ENCODE measurements at places on chromosomes 2 and 18.

DNA sequence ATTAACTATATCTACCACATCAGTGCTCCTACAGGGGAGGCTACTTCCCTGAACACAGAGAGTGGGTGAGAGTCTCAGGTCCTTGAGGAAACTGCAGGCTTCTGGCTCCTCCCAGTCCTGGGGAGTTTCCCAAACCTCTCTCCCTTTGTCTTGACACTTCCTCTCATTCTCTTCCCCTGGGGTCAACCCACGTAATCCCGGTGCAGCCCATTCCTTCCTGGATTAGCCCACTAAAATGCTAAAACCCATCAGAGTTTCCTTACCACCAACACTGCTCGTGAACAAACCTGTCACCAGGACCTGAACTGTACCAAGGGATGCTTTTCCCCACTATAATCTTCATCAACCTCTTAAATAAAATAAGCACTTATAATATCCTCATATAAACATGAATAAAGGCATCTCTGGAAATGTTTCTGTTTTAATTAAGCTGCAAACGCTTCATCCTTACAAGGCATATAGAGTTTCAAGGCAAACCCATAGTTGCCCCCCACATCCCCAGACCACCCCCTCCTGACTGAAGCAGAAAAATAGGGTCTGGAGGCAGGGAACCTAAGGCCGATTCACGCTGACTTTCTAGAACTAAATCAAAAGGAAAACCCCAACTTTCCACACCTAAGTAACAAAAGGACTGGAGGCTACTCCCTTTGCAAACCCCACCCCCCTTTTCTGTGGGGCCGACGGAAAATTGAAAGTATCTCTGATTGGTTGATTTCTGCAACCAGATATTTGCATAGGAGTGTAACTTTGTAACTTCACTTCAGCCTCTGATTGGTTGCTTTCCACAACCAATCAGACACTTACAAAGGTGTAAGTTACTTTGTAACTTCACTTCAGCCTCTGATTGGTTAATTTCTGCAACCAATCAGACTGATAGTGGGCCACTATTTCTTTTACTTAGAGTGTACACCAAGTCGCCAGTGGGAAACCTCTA lies 19.0 kb downstream of the TMSB10 start:
- peak; percentile 82 for DNase-seq

GRCh38 chr18:23277399-23277798 lies 142.1 kb downstream of the CABLES1 start:
- DNase-seq, result no peak

DNA sequence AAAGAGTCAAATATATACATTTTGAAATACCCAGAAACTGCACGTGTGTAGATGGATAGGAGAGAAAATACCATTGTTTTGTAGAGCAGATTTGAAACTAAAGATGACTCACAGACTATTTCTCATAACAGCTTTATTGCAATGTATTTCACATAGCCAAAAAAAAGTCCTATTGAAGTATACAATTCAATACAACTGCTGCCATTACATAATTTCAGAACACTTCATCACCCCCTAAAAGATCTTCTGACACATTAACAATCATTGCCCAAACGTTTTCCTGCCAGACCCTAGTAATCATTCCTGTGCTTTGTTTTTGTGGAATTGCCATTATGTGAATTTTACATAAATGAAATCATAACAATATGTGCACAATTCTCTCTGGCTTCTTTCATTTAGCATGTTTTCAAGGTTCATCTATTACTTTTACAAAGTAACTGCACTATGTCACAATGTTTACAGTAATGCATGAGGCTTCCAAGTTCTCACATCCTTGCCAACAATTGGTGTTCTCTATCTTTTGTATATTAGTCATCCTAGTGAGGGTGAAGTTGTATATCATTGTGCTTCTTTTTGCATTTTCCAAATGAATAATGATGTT lies 378.6 kb upstream of the CWC22 start:
- DNase-seq, result no peak

GRCh38 chr2:34045101-34045655 lies 446.1 kb upstream of the FAM98A start:
- DNase-seq, result no peak

DNA sequence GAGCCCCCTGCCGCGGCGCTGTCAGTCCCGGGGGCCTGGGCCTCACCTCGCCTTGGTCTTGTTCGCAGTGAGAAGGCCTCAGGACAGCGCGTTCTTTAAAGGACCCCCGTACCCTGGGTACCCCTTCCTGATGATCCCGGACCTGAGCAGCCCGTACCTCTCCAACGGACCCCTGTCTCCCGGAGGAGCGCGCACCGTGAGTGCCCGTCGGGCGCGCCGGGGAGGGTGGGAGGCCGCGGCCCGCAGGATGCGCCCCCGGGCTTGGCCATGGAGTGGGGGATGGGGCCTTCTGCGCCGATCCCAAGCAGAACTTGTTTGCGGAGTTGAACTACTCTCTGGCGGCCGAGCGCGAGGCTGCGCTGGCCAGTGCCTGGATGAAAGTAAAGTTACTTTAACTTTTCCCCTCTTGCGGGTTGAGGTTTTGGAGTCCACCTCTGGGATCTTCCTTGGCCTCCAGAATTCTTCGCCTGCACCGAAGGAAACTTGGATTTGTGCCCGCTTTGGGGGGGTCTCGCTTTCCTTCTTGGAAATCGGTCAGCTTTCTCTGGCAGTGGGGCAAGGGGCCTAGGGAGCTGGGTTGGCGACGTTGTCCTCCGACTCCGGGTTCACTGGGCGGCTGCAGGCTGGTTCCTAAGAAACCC lies 1.2 kb downstream of the TCF7L1 start:
- no peak for DNase-seq

GRCh38 chr2:159615367-159616285 lies 722 bp downstream of the BAZ2B start:
- DNase-seq, result peak; percentile 35

GRCh38 chr18:69969491-69969890 lies 21.8 kb upstream of the CD226 start:
- no peak for DNase-seq

GRCh38 chr2:95215018-95215612 lies 7.8 kb downstream of the ZNF892 start:
- no peak for DNase-seq

DNA sequence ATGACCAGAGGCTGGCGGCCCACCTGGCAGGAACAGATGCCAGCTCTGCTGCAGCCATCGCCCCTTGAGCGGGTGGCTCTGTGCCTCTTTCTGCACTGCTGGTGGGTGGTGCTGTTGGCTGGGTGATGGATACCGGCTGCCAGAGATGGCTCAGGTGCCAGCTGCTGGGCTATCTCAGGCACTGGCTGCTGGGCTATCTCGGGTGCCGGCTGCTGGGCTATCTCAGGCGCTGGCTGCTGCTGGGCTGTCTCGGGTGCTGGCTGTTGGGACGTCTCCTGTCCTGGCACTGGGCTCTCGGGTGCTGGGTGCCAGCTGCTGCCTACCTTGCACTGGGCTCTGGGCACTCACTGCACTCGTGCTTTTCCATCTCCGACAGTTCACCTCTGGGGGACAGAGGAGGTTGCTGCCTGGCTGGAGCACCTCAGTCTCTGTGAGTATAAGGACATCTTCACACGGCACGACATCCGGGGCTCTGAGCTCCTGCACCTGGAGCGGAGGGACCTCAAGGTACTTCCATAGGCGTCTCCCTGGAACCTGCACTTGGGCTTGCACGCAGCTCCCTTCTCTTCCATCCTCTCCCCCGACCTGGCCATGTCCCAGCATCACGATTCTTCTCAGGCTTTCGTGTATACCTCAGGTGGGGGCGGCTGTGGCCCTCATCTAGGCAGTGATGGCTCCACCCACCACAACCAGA lies 98.4 kb downstream of the USP40 start:
- DNase-seq, result no peak

GRCh38 chr2:146244131-146244530 lies 1600.7 kb upstream of the ACVR2A start:
- DNase-seq, result no peak

DNA sequence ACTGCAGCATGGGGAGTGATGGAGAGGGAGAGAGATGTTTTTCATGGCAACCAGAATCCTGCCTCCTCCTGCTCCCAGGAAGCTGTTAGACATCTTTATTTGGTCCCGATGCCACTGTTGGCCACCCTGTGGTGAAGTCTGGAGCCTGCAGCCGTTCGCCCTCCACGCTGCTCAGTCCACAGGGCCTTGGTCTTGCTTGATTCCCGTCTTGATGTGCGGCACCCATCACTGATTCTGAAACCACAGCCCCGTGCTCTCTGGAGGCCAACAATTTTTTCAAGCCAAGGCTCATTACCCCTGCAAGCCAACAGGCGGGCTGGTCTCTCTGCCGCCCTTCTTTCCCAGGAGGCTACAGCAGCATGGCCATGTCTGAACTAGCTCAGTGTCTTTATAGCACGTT lies 24.5 kb downstream of the SIGLEC15 start:
- DNase-seq, result no peak

- DNase-seq, result no peak
Measured at GRCh38 chr18:13525381-13526029, 200.9 kb downstream of the FAM210A start.

- no peak for DNase-seq
Measured at GRCh38 chr2:9071032-9071431, 67.5 kb upstream of the MBOAT2 start.

GRCh38 chr2:120907822-120908221 lies 172.2 kb downstream of the GLI2 start:
- no peak for DNase-seq

GRCh38 chr2:130823886-130824491 lies 12.7 kb upstream of the ARHGEF4 start:
- DNase-seq, result no peak

- no peak for DNase-seq
Measured at GRCh38 chr18:28013066-28013465, 163.9 kb downstream of the CDH2 start.

- DNase-seq, result no peak
Measured at GRCh38 chr2:3970791-3971651, 267.6 kb downstream of the DCDC2C start.

DNA sequence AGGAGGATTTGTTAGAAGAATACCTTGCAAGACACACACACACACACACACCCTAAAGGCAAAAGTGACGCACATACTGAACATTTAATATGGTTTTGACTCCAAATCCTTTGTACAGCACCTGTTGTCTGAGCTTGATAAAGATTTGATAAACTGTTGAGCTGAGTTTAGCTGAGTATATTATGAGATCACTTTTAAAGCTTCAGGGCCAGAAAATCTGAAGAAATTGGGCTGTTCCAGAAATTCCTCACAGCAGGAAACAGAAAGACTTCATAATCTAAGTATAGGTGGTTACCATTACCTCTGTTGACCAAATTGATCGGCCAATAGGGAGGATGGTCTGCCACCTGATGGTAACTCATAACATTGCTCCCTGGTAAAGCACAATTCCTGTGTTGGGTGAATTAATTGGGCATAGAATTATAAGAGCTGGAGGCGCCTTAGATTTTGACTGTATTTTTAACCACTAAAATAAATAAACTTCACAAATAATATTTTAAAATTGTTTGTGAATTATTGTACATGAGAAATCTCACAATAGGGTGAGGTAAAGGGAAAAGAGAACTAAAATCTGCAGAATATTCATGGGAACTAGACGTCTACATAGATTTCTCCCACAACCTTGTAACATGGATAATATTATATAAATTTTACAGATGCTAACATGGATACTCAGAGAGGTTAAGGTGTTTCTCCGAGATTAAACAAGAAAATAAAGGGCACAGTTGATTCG lies 21.8 kb upstream of the RPIA start:
- DNase-seq, result peak; percentile 56

DNA sequence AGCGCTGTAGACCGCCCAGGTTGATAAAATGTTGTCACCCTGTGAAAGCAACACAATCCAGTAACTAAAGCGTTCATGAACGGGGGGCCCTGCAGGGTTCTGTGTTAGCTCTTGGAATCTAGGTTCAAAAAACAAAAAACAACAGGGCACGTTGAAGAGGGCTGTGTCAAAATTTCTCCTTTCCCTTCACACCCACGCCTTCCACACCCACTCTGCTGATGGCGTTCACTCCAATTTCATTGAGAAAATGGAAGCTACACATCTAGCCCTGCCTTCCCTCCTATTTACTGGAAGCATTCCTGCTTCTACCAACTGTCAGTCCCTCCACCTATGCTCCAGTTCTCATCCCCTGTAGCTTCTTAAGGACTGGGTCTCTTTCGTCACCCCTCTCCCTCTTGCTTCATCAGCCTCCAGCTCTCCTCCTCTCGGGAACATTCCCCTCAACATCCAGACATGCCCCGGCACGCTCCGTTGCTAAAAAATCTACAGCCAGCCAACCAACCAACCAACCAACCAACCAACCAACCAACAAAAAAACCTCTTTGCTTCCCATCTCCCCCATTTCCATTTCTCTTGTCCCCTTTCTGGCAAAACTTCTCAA lies 98.4 kb upstream of the SP3 start:
- DNase-seq, result no peak

DNA sequence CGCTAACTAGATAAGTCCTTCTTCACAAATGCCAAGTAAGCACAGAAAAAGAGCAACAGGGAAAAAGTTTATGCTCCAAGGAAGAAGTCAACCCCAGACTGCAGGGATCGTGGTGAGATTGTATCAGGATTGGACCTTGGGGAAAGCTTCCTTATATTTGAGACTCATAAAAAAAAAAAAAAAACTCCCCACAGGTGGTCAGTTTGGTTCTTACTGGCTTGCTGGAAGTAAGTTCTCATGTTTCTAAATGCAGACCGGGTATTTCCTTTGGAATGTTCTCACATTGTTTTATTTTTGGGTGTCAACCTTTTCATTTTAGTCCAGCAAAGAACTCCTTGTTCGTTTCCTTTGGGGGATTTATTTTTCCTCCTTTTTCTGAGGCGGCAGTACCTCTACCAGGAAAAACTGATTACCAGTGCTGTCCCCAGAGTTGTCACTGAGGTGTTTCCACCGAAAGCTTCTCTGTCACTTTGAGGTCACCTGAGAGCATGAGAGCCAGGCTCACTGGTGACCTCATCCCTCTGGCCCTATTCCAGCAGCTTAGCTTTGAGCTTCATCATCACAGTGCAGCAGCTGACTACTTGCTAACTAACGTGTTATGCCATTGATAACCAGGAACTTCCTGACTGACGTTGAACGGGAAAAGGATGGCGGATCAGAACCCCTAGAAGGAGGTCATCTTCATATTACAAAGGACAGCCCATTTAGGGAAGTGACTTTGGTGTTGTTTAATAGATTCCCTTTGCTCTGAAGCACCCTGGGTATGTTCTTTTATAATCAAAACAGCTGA lies 16.8 kb upstream of the ATP8B1 start:
- DNase-seq, result no peak

DNA sequence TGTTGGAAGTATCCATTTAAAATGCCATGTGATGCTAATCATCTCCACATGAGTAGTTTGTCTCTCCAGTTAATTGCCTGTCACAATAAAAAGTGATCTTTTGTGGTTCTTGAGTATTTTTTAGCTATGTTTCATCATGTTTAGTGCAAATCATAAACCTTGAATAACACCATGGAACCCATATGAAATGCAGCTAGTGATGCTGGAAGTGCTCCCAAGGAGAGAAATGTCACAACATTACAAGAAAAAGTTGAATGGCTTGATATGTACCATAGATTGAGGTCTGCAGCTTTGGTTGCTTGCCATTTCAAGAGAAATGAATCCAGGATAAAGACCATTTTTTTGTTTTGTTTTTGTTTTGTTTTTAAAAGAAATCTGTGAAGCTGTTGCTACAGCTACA lies 14.3 kb downstream of the PTPN4 start:
- no peak for DNase-seq

- no peak for DNase-seq
Measured at GRCh38 chr18:46488471-46489213, 168.4 kb downstream of the LOXHD1 start.

GRCh38 chr2:112463256-112463655 lies 18.7 kb upstream of the TTL start:
- no peak for DNase-seq

- no peak for DNase-seq
Measured at GRCh38 chr2:17442334-17442733, 75.9 kb downstream of the RAD51AP2 start.

Data from CD4-positive, alpha-beta T cell treated with Interleukin-10 for 1 hour (primary cell).